Stimulated activated CD8-positive, alpha-beta memory T cell treated with anti-CD3 and anti-CD28 coated beads, Interleukin-15, amount 100 ng/mL, for 4 hours (primary cell): ENCODE measurements at places on chromosomes 5 and 9.

DNA sequence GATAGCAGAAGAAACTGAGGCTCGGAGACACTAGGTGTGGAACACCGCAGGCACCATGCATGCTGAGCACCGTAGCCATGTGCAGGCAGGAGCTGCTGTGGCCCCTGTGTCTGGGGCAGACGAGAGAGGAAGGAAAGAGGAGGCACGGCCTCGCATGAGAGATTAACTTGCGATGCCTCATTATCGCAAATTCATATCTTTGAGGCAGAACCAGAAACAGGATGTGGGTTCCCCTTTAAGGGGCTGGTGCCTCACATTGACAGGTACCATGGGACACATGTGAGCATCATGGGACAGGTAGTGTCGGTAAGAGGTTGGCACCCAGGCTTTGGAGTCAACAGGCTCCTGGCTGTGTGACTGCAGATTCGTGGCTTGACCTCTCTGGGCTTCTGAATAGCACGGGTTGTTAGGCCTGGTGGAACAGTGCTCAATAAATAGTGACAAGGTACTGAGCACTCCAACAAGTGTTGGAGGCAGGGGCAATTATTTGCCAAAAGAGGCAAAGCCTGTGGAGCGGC is 40.8 kb downstream of the NAIF1 start:
- DNase-seq: peak; percentile 64

GRCh38 chr5:123119334-123119986 is 30.4 kb downstream of the PRDM6 start:
- DNase-seq: no peak

- DNase-seq: no peak
Observed at GRCh38 chr5:66426259-66427138, 169.7 kb upstream of the MAST4 start.

DNA sequence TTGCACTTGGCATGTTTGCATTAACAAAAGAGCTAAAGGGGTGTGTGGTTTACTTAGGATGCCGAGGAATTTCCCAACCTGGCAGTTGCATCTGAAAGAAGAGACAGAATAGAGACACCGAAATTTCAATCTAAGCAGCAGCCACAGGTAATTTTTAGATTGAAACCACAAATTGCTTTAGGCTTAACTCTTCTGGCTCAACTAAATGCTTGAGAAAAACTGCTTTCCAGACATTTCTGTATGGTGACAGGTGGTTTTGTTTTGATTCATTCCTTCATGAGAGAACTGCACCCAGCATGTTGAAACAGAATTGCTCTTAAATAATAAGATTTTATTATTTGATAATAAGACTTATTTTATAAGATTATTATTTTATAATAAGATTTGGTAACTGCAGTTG is 21.5 kb downstream of the SECISBP2 start:
- no peak for DNase-seq

GRCh38 chr5:106154280-106154716 is 1516.4 kb downstream of the EFNA5 start:
- DNase-seq: no peak

- DNase-seq: no peak
Observed at GRCh38 chr9:134066913-134067851, 644 bp downstream of the BRD3 start.

DNA sequence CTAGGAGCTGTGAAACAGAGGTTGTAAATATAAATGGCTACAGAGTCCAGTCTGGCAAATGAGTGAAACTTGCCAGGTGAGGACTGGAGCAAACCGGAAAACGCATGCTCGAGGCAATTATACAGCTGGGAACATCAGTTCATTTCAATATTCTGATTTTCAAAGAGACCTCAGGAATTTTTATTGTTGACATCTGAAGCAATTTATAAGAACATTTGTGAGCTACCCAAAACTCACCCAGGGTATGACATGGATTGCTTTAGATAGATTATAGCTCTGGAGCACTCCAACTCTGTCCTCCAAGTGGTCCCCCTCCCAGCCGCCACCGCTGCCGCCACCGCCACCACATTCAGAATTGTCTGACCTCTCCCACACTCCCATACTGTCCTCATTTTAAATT is 84.6 kb upstream of the GRAMD2B start:
- DNase-seq: no peak

DNA sequence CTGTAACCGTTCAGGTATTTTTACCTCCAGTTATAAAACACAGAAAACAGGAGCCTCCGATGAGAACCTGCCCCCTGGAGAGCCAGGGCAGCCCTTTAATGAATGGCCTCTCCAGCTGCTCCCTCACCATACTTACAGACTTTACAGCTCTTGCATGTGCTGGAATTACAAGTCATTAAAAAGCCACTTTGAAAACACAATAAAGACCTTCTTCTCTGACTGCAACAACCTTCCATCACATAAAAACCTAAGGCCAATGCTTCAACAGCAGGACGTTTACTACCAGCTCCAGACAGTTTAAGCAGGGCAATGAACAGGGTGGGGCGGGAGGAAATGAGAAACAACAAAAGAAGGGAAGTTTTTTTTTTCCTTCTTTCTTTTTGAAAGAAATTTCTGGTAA is 213.8 kb downstream of the MLLT3 start:
- no peak for DNase-seq

- DNase-seq: no peak
Observed at GRCh38 chr5:73274881-73275663, 102.1 kb downstream of the TMEM174 start.

GRCh38 chr9:124487260-124488182 is 19.7 kb downstream of the NR5A1 start:
- no peak for DNase-seq

DNA sequence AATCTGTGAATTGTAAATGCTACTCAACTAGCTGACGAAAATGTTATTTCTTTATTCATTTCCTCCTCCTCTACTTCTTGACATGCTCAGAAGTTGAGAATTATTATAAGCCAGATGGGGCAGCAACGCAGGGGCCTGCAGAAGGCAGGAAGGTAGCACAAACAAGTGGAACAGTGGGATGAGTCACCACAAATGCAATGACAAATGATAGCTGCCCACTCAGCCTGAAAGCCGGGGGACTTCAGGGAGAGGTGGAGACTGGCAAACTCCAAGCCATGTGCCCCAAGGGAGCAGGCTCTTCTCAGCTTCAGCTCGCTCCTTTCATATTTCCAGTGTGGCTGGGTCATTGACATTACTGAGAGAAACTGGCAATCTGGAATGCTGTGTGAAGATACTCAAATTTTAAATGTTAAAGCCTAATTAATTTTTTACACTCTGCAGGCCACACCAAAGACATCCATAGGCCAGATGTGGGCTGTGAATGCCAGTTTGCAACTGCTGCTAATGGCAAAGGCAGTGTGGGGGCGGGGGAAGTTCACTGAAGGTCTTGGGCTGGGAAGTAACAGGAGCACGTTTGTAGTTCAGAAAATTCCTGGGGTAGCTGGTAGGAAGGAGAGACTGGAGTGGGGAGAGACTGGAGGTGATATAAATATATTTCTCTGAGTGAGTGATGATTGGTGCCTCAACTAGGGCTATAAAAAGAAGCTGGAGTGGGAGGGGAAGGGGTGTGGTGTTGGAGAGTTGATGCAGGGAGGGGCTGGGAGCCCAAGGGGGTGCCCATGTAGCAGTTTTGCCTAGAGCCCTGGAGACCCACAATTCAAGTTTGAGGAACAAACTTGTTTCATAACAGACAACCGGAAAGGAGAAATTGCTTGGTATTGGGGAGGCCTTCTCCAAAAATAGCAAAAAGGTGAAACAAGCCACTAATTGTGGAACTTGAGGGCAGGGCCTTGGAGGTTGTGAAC is 20.8 kb upstream of the ADRB2 start:
- no peak for DNase-seq

DNA sequence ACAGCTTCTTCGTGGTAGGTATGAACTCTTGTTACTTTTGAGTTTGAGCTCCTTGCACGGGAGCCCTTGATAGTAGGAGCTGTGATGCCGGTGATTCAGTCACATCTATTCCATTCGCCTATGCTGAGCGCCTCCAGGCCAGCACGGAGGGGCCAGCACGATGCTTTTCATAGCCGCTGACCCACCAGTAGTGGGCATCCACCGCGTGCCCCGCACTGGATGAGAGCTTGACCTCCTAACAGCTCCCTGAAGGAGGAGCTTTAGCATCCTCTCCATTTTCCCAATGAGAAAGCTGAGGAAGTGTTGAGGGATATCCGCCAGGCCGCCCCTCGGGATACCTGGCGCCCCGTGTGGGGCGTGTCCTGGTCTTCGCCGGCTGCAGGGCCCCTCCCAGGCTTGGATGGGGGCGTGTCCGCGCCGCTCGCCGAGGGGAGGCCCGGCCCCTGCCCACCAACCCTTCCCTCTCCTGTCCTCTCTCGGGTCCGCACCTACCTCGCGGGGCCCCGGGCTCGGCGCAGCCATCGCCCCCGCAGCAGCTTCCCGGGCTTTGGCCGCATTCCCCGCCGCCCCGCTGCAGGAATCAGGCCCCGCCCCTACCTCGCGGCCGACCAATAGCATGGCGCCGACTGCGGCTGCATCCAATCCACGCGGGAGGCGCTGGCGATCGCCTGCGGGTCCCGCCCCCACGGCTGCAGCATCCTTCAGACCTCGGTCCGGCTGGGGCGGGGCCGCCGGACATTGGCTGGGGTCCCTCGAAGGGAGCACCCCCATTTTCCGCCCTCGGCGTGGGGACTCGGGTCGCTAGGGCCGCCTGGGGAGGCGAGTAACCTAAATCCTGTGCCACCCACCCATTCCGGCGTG is at the start of gene PIP5KL1:
Gene PIP5KL1, minus strand, starts transcription at position 547 of the 861 bp plus-strand sequence. Its CDS starts 25 bp downstream, at position 522.
- peak; percentile 32 for DNase-seq
